Urinary bladder (tissue), 4 donors: ENCODE measurements at places on chromosomes 6 and 20. TPM values are rescaled to one million over a fixed set of nuclear protein-coding genes. Genes with fewer than 3 reads are reported as not detected.

GRCh38 chr20:32664012-32664677, 9.6 kb downstream of the C20orf203 start:
- DNase-seq: no peak

- no peak for DNase-seq
Measured at GRCh38 chr6:50744976-50745375, 31.6 kb downstream of the TFAP2D start.

ZSCAN31 gene
- 10.1 TPM for polyA plus RNA-seq

GRCh38 chr6:63571361-63572043, 778 bp upstream of the LOC128125822 start:
- peak; percentile 10 for DNase-seq

DNA sequence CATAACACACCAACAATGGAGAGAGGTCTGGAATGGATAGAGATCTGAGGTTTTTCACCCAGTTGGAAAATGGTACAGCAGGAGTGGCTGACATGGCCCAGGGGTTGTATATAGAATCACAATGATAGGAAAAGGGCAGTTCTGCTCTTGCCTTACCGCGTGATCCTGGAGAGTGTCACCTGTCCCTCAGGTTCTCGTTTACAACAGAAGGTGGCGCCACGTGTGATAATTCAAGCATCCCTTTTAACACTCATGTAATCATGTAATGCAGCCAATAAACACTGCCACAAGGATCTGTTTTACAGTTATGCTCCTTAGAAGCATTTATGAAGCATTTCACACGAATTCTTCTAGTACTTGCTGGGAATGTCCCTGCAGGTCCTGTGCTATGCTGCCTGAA, 12.9 kb upstream of the WFDC2 start:
- DNase-seq: no peak

SLC44A4 gene
- 4.2 TPM for polyA plus RNA-seq

SLA2 gene
- 0.38 TPM for polyA plus RNA-seq

DNA sequence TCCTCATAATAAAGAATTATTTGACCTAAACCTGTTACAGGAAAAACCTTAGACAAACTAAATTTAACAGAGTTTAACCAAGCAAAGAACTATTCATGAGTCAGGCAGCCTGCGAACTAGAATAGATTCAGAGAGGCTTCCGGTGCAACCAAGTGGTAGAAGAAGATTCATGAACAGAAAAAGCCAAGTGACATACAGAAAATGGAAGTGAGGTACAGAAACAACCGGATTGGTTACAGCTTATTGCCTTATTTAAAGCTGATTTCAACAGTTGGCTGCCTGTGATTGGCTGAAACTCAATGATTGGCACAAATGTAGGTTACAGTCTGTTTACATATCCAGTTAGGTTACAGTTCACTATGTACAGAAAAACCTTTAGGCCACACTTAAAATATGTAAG, 10.1 kb downstream of the PPP1R3G start:
- no peak for DNase-seq
